Astrocyte of the spinal cord (primary cell): ENCODE measurements at places on chromosomes 7 and 10.

DNA sequence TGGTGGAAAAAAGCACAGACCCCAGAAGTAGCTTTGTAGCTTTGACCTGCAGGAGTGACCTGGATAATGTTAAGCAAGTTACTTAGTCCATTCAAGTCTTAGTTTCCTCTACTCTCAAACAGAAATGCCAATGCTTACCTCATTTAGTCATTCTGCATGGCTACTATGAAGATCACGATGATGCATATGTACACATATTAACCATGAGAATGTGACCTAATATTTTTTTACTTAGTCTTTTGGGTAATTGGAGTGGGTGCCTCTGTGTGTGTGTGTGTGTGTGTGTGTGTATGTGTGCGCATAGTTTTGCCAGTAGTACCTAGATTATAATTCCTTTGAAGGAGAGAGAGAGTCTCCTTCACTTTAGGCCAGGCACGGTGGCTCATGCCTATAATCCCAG is 95.8 kb downstream of the NRP1 start:
- peak; percentile 82 for DNase-seq

GRCh38 chr7:130205084-130205947 is at the start of gene TMEM209:
Gene TMEM209, minus strand, starts transcription at chr7:130205406. Its CDS starts 31 bp downstream, at chr7:130205375.
- peak; percentile 97 for DNase-seq

DNA sequence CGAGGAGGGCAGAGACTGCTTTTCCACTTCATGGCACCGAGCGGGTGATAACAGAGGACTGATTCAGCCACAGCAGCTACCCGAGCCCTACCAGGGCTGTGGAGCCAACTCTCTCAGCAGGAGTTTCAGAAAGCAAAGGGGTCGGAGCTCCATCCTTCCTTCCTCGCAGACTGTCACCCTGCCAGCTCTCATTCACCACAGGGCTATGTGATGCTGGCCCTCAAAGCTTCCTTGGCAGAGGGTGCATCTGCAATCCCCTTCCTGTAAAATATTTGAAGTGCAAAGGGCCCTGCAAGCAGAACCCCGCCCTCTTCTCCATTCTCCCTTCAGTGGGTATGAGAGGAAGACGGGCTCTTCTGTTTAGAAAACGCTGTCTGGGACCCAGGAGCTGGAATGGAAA is 105.3 kb upstream of the LYZL2 start:
- DNase-seq, result no peak

- no peak for DNase-seq
Observed at GRCh38 chr10:110643035-110643652, 992 bp upstream of the RBM20 start.

DNA sequence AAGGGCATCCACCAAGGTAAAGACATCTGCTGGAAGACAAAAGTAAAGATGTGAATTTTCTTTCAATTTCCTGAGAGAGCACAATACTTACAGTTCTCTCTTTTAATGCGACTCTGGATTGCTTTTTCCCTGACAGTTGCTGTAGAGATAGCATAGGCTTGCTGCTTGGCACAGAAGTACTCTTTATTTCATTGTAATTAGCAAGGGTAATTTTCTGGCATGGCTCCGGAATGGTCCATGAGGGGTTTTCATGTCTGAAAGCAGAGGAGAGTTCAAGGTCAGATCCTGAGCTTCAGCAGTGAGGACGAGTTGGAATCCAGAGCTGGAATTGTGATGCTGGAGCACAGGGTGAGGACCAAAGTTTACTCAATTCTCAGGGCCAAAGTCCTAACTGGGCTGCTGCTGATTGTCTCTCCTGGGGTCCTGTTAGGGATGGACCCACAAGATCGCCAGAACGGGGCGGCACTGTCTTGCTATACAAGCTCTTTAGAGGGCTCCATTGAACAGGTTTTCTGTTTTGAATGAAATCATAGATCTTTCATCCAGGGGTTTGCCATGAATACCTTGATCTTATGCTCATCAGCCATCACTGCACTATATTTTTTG is 190.0 kb upstream of the MKI67 start:
- no peak for DNase-seq

- no peak for DNase-seq
Observed at GRCh38 chr10:109898666-109899355, 24.5 kb downstream of the XPNPEP1 start.

GRCh38 chr10:91048380-91048779 is 127.5 kb upstream of the ANKRD1 start:
- no peak for DNase-seq

DNA sequence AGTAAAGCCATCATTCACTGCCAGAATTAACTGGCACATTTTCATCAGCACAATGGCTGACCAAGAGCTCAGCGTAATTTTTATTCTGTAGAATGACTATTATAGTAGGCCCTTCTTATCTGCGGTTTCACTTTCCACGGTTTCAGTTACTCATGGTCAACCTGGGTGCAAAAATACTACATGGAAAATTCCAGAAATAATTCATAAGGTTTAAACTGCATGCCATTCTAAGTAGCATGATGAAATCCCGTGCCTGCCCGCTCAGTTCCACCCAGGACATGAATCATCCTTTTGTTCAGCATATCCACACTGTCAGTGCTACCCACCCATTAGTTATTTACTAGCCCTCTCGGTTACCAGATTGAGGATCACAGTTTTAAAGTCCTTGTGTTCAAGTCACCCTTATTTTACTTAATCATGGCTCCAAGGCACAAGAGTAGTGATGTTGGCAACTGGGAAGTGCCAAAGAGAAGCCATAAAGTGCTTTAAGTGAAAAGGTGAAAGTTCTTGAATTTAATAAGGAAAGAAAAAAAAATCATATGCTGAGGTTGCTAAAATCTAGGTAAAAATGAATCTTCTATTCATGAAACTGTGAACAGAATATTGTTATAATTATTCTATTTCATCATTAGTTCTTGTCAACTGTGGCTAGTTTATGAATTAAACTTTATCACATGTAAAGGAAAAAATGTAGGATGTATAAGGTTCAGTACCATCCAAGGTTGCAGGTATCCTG is 204.9 kb downstream of the DOCK4 start:
- peak; percentile 88 for DNase-seq

DNA sequence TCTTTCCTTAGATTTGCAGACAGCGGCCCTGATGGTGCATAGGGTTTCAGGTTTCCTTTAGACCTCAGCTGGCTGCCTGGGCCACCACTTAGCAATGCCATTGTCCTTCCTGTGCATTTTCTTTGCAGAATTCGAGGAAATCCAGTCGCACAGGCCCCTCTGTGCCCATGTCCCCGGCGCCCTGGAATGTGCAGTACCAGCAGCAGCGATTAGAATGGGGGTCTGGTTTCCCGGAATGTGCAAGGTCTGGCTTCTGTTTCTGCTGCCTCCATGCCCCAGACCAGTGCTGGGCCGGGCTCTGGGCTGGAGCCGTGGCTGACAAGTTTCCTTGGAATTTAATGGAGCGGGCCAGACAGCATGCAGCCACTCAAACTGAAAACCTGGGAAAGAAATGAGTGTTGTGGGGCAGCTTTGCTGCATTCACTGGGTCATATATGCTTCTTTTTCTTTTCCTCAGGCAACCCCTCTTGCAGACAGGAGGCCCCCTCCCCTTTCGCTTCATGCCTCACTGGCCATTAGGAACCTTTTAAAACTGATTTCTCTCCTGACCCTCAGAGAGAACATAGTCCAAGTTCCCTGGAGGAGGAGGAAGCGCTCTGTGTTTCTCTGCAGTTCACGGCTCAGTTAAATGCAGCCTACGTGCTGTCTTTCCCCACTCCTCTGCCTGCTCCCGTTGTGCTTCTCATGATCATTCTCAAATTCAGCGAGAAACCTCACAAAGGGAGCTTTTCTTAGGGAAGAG is 14.4 kb downstream of the HTRA1 start:
- DNase-seq, result peak; percentile 44

- DNase-seq, result no peak
Observed at GRCh38 chr10:16795410-16796073, 21.7 kb downstream of the RSU1 start.

- DNase-seq, result no peak
Observed at GRCh38 chr7:87188930-87189329, 30.6 kb downstream of the TMEM243 start.

GRCh38 chr10:69483963-69484362 is 32.7 kb downstream of the TSPAN15 start:
- no peak for DNase-seq

GRCh38 chr10:72098836-72099599 is 10.7 kb upstream of the SPOCK2 start:
- DNase-seq, result no peak

- no peak for DNase-seq
Observed at GRCh38 chr7:24049296-24049695, 234.7 kb upstream of the NPY start.

- no peak for DNase-seq
Observed at GRCh38 chr10:100114976-100115770, 33.5 kb upstream of the CPN1 start.

DNA sequence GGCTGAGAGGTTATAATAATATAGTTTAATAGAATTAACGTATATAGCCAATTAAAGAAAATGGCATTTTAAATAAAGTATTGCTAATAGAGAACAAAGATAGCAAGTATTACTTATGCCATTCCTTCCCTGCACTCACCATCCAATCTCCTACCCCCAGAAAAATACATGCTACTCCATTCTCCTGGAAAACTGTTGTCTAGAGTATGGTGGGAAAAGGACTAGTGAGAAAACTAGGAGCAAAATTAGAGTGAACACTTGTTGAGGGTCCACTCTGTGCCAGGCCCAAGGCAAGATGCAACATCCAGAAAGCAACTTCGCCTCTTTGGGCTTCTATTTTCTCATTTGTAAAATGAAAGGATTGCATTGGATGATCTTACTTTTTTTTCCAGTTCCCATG is 149.1 kb downstream of the CPED1 start:
- DNase-seq, result no peak

- peak; percentile 59 for DNase-seq
Observed at GRCh38 chr10:32937911-32938424, 20.1 kb downstream of the ITGB1 start.

- no peak for DNase-seq
Observed at GRCh38 chr10:12741360-12741804, 260.1 kb downstream of the CCDC3 start.

DNA sequence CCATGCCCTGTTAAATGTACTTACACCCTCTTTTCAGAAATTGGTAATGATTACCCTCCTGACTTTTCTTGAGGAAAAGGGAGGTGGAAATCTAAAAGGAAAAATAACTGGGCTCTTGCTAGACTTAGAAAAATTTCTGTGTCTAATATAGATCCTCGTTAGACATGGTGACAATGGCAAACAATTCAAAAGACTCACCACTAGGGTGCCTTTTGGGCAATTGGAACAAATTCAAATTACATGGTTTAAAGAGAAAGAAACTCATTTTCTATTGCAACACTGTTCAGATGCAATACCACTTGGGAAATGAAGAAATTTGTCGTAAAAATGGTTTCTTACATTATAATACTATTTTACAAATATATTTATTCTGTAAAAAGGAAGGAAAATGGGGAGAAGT is 950.1 kb downstream of the GRM8 start:
- DNase-seq, result no peak

- DNase-seq, result no peak
Observed at GRCh38 chr10:86753638-86754434, 2.6 kb upstream of the BMPR1A start.

DNA sequence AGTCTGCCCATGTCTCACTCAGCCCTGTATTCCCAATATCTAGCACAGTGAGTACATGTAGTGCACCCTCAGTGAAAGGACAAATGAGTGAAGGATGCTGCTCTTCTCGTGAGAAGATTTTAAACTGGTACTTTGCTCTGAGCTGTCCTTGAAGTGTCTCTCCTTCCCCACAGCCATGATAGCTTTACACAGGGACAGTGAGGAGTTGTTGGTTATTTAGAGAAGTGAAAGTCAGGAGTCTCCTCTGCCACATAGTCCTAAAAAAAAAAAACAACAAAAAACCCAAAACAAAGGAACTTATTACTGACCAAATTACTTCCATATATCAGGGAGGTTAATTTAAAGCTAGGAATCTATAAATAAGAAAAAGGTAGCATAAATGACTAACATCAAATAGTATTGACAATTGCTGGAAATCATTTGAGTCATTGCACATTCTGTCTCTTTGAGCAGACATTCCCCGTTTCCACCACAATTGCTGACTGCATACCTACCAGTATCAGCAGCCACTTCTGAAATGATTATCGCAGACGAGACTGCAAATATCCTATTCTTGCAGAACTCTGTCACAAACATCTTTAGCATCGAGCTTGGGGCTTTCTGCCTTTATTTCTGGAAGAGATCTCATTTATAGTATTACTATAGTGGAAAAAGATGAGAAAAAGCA is 202.1 kb downstream of the PTEN start:
- DNase-seq, result no peak

- no peak for DNase-seq
Observed at GRCh38 chr10:95840121-95840520, 67.7 kb upstream of the CC2D2B start.

DNA sequence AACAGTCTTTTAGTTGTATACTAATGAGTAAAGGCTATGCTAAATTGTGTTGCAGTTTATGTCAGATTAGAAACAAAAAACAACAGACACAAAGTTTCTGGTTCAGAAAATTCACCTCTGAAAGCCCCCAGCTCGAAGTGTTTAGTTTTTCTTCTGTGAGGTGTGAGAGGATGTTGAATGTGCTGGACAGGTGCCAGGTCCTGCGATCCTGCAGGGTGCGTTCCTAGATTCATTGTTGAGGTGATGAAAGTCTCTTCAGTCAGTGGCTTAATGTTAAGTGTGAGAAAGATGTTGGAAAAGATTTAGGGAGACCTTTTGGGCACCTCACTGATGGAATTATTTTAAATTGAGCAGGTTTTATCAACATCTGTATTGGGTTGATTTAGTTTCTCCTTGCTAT is 287.3 kb downstream of the SDK1 start:
- no peak for DNase-seq

GRCh38 chr7:154167051-154167450 is 114.9 kb downstream of the DPP6 start:
- DNase-seq, result no peak

GRCh38 chr7:137458399-137458798 is 114.9 kb upstream of the PTN start:
- no peak for DNase-seq

DNA sequence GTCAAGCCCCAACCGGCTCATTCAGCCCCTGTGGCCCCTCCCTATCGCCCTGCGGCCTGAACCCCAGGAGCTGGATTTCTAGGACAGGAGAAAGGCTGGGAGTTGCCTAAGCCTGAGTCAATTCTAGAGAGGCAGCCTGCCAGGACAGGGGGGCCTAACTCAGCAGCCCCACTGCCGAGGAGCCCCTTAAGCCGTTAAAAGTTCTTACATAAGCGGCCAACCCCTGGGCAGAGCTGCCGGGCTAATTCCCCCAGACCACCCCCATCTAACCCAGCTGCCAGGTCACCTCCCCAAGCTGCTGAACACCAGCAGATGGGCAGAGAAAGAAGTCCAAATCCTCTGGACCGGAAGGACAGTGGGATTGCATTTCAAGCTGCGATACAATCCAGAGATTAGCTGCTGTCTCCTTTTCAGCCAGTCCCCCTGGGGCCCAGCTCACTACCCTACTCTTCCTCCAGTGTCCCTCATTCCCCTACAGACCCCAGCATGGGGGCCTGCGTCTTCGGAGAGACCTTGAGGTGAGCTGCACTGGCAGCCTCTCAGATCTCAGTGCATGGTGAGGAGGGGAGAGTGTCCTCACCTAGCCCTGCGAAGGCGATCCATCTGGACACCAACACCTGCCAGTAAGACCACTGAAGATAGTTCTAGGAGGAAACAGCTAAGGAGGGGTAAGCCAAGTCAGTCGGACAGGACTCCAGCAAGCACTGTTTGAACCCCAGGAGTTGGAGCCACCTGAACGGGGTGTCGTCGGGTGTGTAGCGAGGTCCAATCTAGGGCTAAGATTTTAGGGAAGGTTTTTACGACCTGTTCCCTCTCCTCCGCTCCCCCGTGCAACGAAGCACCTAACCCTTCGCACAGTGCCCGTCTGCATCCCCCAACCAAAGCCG is 830 bp downstream of the IMPDH1 start:
- DNase-seq, result no peak
